ENCODE measurements at places on chromosomes 1 and 21. TPM values are rescaled to one million over a fixed set of nuclear protein-coding genes. Genes with fewer than 3 reads are reported as not detected.

Gene LRRC53
- total RNA-seq = not detected

Gene FCRL1
- total RNA-seq = 12.9 TPM

GRCh38 chr1:223188618-223189356 is 45.7 kb upstream of the TLR5 start:
- DNase-seq = no peak

- DNase-seq = no peak
Measured at GRCh38 chr1:210440081-210440480, 111.4 kb downstream of the HHAT start.

Gene GJA4
- 3.2 TPM for total RNA-seq

Gene NBPF10
- 7.2 TPM for total RNA-seq

Gene KCNN3
- total RNA-seq = 4.4 TPM

- DNase-seq = no peak
Measured at GRCh38 chr1:30153743-30154449, 569.5 kb downstream of the MATN1 start.

DNA sequence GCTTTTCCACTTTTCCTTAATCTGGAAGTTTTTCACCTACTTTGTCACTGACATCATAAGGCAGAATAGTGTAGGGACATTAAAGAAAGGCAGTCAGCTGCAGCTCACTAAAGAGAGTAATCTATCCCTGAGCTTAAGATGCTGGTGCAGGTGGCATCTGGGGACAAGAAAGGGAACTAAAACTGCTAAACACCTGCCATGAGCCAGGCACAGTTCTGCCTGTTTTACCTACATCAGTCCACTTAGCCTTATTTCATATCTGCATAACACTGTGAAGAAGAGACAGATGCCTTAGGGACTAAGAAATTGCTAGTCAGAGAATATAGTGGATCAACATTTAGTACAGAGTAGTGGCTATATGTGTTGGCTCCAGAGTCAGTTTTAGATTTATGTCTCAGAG is 88.1 kb downstream of the GPATCH2 start:
- DNase-seq = no peak

DNA sequence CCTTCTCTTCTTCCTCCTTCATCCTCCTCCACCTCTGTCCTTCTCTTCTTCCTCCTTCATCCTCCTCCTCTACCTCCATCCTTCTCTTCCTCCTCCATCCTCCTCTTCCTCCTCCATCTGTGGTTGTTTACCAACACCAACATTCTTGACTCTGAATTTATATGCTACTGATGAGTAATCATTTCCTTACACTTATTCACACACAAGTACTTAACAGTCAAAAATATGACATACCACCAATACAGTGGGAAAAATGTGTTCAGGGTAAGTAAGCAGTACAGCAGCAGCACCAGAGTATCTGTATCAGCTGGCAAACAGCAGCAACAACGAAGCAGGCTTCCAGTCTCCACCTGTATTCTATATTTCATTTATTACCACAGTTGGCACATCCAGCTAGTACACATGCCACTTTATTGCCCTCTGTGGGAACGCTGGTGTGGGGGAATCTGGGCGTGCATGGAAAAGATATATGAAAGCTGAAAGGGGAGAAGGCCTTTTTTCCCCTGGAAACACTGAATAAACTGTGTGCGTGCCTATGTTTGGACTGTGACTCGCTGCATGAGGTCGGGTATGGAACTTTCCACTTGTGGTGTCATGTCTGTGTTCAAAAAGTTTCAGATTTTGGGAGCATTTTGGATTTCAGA is 16.0 kb downstream of the ADSS2 start:
- DNase-seq = no peak

DNA sequence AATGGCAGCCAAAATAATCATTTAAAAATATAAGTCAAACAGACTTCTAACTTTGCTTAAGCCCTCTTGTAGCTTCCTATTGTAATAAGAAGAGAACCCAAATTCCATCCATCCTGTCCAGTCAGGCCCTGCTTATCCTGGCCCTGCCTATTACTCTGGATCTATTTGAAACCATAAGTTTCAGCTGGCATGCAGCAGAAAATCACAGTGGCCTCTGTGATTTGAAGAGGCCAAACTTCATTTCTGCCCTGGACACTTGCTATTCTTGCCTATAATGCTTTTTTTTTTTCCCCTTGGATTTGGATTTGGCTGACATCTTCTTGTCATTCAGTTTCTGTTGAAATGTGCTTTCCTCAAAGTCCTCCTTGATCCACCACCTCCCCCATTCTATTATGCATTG is 642.8 kb downstream of the USP25 start:
- no peak for DNase-seq

DNA sequence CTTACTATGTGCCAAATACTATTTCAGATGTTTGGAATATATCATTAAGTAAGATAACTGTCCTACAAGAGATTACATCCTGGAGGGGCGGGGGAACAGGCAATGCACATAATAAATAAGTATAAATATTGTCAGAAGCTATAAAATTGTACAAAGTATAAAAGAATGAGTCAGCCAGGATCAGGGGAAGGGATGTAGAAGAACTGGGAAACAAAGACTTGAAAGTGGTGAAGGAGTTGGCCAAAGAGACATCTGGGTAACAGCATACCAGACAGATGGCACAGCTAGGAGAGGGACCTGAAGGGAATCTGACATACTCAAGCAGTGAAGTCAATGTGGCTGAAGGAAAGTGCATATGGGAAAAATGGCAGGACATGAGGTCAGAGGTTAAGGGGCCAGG is 53.9 kb downstream of the CYYR1 start:
- DNase-seq = no peak

DNA sequence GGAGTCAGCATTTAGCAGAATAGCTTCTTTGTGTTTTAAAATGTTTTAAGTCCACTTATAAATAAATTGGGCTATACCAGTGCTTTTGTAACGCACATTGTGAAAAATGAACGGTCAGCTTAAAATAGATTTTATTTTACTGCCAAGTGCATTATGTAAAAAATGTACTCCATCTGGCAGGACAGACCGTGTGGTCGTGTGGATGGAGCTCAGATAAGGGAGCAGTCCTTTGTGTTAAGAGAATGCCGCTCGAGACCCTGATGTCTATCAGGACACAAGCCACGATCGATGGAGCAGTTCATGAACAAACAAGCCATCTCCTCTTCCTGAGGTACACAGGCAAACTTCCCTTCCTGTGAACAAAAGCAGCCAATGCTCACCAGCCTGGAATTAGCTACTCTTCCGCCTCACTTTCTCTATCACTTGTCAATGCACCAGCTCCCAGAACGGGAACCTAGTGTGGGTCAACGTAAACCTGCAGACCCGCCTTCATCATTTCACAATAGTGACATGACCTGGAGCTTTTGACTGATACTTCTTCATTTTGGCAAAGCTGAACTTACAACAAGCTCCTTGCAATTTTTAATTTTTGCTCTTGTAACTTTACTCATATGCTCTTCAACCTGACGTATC is 243.5 kb downstream of the TGFB2 start:
- no peak for DNase-seq

DNA sequence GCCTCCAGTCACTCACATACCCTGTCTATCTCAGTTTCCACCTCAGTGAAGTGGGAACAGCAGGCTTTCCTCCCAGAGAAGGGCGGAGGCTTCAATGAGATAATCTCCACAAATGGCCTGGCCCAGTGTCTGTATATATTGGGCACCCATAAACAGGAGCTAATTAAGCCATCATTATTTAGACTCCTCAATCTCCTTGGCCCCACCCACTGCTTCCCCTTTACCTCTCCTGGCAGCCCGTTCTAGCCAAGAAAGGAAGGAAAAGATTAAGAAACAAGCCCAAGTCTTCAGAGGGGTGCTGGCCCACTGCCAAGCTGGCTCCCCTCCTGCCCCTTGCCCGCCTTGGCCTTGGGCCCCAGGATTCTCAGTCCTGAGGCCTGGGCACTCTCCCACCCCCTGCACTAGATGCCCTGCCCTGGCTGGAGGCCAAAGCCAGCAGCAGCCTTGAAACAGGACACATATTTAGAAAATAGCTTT is 15.9 kb upstream of the EPB41 start:
- DNase-seq = no peak

Gene HSPA6
- total RNA-seq = 0.82 TPM

GRCh38 chr1:35187816-35188342 is 5.1 kb downstream of the SFPQ start:
- DNase-seq = no peak

DNA sequence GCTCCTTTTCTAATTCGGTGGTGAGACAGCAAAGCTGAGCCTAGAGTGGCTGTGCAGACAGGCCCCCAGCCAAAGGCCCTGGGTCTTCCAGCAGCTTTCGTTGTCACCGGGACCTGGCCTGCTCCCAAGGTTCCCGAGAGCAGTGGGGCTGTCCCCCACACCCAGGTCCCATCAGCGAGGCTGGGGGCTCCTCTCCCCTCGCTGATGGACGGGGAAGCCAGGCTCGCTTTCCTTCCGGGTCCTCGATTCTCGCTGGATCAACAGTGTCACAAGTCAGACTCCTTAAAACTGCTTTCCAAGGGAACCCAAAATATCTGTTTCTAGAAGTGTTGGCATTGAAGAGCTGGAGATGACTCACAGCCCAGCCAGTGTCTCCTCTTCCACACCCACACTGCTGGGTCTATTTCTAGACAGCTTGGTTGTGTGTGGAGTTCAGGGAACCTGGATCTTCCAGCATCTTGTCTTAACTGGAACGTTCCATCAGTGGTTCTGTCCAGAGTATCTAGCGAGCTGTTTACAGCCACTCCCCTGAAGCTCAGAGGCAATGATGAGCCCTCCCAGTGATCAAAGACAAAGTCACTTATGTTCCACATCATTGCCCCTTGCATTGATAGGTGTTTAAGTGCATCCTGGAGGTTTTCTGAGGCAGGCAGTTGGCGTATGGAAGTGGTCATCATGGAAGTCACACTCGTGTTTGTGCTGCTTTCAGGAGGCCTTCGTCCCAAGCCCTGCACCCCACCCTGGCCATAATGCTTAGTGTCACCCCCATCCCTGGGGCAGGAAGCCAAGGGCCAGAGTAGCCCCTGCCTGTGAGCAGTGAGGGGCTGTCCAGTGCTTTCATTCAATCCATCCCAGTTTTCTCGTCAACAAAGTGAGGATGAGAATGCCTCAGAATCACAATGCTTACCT is 35.2 kb downstream of the RRP1 start:
- no peak for DNase-seq

Gene OR2L8
- not detected for total RNA-seq

GRCh38 chr1:214634267-214634666 is 31.3 kb downstream of the CENPF start:
- no peak for DNase-seq

DNA sequence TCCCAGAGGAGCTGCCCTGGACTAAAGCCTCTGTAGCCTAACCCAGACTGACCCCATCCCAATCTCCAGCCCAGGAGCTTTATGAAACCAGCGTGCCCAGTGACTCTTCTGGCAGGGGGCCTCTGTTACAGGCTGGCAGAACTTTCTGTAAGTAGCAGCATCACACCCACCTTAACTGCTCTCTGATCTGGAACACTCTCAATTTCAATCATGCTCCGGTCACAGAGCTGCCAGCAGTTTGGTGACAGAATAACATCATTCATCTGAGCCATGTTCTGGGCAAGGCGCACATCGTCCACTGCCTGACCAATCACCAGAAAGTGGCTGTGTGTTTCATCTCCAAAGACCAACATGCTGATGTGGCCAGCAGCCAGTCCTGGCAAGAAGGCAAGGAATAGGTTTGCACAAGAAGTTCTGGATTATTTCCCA is 14.7 kb downstream of the ADCY10 start:
- DNase-seq = no peak

Gene TEDDM1
- not detected for total RNA-seq

GRCh38 chr21:37866027-37866426 is 50.2 kb downstream of the KCNJ6 start:
- DNase-seq = no peak

Data from transverse colon (tissue), 4 donors.